SW 1271 (cell line): ENCODE measurements at places on chromosomes 16 and 17.

- no peak for DNase-seq
Observed at GRCh38 chr16:56373003-56373402, 52.3 kb downstream of the AMFR start.

DNA sequence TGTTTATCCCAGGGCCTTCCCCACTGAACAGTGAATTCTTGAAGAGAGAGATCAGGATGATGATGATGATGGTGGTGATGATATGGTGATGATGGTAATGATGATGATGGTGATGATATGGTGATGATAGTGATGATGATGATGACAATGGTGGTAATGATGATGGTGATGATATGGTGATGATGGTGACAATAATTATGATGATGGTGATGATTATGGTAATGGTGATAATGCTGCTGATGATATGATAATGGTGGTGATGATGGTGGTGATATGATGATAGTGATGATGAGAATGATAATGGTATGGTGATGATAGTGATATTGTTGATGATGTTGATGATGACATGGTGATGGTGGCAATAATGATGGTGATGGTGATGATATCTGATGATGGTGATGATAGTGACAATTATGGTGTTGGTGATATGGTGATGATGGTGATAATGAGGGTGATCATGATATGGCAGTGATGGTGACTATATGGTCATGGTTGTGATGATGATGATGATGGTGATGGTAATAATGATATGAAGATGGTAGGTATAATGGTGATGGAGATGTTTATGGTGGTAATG lies 99.9 kb downstream of the HAPSTR1 start:
- DNase-seq = no peak

DNA sequence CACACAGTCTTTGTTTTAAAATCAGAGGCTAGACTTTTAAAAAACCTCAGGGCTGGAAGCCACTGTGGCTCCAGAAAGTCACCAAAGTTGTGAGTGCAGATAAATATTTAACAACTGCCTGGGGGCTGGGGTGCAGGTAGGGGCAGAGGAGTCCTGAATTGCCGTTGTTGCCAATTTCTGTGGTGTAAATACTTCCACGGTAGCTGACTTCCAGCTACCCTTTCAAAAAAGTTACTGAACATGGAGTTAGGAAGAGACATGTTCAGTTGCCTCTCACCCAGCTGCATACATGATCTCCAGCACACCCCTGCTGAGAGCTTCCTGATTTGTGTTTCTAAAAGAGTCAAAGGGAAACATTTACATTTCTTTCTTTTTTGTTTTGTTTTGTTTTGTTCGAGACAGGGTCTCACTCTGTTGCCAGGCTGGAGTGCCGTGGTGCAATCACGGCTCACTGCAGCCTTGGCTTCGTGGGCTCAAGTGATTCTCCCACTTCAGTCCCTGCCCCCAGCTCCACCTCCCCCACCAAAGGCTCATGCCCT lies 58.7 kb downstream of the PLXDC1 start:
- DNase-seq = no peak

DNA sequence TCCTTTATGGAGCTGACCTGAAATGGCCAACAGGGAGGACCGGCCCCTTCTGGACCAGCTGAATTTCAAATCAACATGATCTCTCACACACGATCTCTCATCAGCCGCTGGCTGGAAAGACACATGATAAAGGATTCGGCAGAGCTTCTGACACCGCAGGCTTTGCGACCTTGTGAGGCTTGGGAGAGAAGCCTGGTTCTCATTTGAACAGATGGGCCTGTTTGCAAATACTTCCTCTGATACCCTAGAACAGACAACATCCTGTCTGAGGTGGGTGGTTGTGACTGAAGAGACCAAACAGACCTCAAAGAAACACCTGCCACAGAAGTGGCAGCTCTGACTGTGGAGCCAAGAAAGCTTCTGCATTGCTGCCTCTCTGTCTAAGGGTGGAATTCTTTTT lies 77.9 kb upstream of the SDK2 start:
- DNase-seq = no peak

DNA sequence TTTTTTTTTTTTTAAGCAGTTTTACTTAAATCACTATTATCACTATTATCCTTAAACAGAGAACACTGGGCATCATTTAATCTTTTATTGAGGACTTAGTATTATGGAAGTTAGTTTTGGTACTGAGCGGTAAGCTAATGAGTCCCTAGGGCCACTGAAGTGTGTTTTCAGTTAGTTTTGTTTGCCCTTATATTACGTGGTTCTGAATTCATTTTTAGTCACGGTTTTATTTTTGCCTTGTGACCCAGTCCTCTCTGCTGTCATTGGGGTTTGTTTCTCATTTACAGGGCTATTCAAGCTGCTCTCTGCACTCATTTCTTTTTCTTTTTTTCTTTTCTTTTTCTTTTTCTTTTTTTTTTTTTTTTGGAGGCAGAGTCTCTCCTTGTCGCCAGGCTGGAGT lies 17.3 kb downstream of the RABEP1 start:
- no peak for DNase-seq

GRCh38 chr16:57855188-57855587 lies 52.9 kb upstream of the KIFC3 start:
- DNase-seq = no peak

GRCh38 chr16:67897231-67897630 lies 4.2 kb downstream of the PSKH1 start:
- no peak for DNase-seq

DNA sequence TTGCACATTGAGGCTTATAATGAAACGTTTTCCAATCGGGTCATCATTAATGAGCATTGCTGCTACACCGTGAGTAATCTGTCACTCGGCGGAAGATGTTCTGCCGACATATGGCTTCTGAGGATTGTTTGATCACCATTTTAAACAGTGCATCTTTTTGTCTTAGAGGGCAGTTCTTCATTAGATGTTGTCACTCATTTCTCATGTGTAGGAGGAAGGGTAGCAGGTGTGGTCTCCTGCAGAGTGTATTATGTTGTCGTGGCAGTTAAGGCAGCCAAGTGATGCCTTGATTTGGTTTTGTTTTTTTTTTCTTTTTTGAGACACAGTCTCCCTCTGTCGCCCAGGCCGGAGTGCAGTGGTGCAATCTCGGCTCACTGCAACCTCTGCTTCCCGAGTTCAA lies 50.5 kb downstream of the SEC14L1 start:
- no peak for DNase-seq

DNA sequence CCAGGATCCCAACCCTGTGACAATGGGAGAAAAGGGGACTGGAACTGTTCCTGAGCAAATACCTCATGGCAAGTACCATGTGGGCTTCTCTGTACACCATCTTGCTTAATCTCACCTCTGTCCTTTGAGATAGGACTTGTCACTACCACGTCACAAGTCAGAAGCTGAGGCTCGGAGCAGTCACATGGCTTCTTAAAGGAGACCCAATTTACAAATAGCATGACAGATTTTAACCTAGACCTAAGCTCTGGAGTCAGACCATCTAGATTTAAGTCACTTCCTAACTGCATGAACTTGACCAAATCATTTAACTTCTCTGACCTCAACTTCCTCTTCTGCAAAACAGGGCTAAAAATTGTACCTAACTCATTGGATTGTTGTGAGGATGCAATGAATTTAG lies 36.0 kb upstream of the CCL1 start:
- DNase-seq = no peak

GRCh38 chr16:646679-647172 lies 2.4 kb upstream of the WDR90 start:
- no peak for DNase-seq

DNA sequence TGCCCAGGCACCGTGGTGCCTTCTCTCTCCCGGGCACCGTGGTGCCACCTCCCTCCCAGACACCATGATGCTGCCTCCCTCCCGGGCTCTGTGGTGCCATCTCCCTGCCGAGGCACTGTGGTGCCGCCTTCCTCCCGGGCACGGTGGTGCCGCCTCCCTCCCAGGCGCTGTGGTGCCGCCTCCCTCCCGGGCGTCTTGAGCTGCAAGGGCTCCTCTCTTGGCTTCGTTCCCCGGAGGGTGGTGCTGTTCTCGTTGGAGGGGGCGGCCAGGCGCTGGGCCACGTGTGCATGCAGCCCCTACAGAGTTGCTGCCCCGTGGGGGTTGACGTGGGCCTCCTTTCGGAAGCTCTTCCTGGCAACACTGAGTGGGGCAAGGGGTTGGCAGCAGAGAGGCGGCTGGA lies 8.2 kb downstream of the CENPX start:
- no peak for DNase-seq

- DNase-seq = no peak
Observed at GRCh38 chr16:65445313-65446260, 323.7 kb upstream of the CDH11 start.

- DNase-seq = no peak
Observed at GRCh38 chr16:57284209-57284951, at the start of gene PLLP. Gene PLLP, minus strand, starts transcription at chr16:57284672. Its CDS starts 132 bp downstream, at chr16:57284540.

DNA sequence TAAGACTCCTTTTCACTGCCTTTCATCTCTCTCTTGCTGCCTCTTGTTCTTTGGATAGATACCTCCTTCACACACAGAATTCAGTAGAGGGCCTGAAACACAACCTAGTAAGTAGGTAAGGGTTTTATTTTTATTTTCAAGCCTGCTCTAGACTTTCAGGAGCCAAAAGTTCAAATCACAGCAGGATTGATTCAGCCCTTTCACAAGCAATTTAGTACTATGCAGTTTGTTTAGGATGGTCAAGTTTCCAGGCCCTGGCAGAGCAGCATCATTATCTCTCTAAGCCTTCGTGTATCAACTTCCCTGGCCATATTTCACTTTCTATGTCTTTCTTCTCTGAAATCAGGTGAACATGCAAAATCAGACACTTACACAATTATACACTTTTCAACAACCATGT lies 148.8 kb upstream of the CORO6 start:
- no peak for DNase-seq

DNA sequence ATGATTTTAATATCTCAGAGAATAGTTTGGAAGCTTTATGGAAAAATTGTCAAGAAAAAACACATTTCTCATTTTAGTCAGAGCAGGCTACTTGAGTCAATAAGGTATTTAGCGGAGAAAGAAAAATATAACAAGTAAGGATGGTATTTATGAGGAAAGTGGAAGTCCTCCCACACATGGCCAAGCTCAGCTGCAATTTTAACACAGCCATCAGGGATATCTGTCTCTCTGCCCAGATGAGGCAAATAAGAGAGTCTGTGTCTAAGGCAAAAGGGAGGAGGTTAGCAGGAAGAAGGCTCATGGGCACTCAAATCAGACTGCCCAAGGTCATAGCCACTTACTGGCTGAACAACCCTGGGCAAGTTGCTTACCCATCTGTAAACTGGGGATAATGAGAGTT lies 5.2 kb upstream of the CMTM2 start:
- no peak for DNase-seq

- DNase-seq = no peak
Observed at GRCh38 chr17:16428098-16428882, 12.9 kb downstream of the TRPV2 start.

DNA sequence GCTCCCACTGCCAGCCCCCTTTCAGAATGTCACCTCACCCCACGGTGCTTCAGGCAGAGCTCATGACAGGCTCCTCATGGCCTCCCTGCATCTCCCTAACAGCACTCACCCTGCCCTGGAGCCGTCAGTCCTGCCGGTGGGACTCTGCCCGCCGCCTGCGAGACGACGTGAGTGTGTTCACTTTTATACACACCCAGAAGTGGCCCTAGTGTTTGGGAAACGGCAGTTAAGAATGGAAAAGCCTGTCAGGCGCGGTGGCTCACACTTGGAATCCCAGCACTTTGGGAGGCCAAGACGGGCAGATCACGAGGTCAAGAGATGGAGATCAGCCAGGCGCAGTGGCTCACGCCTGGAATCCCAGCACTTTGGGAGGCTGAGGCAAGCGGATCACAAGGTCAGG lies 12.3 kb upstream of the CYTH1 start:
- DNase-seq = no peak

- no peak for DNase-seq
Observed at GRCh38 chr17:76972046-76972641, 103.9 kb downstream of the MGAT5B start.

DNA sequence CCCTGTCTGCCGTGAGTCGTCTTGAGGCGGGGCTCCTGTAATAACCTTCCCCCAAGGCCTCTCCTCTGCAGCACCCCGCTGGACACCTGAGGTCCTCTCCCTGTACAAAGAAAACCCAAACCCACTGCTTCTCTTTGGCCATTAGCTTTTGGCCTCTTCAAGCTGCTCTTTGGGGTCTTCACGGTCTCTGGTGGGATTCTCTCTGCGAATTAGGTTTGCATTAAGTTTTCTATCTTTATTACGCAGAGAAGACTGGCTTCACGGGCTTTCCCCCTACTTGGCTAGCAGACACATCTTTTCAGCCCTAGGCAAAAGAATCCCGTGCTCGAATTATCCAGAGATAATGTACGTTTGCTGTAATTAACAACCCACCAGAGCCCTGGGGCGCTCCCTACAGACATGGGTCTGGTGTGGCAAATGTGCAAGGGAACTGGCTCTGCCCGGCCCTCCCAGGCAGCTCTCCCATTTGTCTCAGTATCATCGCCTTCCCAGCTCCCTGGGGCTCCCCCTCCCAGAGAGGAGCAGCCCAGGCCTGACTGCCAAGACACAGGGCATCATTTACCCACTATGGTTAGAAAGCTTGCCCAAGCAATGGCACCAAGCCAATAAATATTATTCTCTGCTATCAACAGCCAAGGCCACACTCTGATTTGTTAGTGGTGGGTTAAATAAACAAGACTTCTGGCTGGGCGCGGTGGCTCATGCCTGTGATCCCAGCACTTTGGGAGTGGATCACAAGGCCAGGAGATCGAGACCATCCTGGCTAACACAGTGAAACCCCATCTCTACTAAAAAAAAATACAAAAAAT lies 24.7 kb upstream of the KLHDC4 start:
- no peak for DNase-seq

- no peak for DNase-seq
Observed at GRCh38 chr16:80851831-80852230, 47.4 kb upstream of the CDYL2 start.

DNA sequence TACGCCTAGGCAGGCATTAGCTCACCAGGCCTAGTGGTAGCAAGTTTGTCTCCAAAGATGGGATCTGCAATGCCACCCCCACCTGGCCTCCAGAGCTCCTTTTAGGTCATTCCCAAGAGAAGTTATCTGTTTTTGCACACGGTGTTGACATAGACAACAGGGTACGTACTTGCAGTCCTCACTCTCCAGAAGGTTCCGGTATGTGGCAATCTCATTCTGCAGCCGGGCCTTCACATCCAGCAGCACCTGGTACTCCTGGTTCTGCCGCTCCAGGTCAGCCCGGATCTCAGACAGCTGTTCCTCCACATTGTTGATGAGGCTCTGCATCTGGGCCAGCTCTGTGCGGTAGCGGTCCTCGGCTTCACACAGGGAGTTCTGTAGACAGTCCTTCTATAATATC lies 9.8 kb upstream of the KRT31 start:
- no peak for DNase-seq
